CD14-positive monocyte (primary cell): ENCODE measurements at places on chromosomes 3 and 15.

GRCh38 chr3:119227070-119227850, 13.4 kb downstream of the B4GALT4 start:
- DNase-seq: no peak

- no peak for DNase-seq
Observed at GRCh38 chr3:137642831-137643230, 121.3 kb upstream of the SOX14 start.

DNA sequence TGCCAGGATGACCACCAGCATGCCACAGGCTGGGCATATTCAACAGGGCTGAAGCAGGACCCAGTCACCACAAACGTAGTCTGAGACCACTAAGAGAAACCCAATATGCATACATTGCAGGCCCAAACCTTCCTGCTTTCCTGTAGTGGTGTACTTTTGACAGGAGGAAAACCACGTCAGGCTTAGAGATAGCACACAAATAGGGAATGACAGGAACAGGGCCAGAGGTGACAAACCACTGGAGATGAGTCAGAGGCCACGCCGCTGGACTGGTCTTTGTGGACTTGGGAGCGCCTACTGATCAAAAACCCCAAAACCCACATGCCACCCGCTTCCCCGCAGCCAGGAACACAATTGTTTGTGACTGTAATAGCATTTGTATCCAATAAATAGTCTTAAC, 3.6 kb upstream of the EFCAB12 start:
- DNase-seq: no peak

DNA sequence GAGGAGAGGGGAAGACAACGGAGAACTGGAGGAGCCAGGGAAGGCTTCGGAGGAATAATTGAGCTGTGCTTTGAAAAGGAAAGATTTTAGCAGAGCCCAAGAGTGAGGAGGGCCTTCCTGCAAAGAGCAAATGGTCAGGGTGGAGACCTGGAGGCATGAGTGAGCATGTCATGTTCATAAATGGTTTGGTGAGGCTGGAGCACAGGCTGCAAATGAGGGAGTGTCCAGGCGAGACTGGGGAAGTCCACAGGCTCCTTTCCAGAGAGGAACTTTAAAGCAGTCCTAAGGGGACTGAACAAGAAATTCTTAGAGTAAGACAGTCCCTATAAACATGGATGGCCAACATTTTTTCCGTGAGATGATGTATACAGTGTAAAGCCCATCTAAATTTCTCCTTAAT, 108.8 kb downstream of the THSD4 start:
- no peak for DNase-seq

GRCh38 chr15:42499858-42500609, 4.6 kb downstream of the SNAP23 start:
- DNase-seq: no peak

GRCh38 chr3:120472121-120472844, 21.5 kb upstream of the FSTL1 start:
- DNase-seq: no peak

DNA sequence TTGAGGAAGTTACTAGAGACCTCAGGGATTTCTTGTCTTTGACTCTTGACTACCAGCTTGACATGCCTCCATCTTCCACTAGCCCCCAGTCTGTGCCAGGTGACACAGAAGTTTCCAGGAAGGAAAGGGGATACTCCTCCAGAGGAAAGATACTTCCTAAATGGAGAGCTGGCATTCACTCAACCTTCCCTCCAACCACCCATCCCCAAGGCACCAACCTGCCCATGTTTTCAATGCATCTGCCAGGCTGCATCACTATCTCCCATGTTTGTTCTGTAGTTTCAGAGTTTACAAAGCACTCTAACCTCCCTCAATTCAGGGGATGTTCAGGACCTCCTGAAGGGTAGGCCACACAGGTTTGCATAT, 198.4 kb upstream of the LPP start:
- DNase-seq: no peak

- no peak for DNase-seq
Observed at GRCh38 chr3:128318275-128318941, 148.3 kb downstream of the DNAJB8 start.

DNA sequence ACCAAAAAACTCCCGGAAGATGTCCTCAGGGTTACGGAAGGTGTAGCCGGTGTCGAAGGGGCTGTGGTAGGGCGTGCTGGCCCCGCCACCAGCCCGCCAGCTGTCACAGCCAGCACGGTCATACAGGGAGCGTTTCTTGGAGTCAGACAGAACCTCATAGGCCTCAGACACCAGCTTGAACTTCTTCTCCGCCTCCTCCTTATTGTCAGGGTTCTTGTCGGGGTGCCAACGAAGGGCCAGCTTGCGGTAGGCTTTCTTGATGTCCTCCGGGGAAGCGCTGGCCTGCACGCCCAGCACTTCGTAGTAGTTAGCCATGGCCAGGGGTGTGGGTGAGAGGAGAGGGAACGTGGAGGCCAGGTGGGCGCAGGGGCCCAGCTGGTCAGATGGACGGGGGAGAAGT, 3.8 kb downstream of the DNAJB8 start:
- no peak for DNase-seq
